ENCODE measurements at places on chromosomes 7 and 10.

DNA sequence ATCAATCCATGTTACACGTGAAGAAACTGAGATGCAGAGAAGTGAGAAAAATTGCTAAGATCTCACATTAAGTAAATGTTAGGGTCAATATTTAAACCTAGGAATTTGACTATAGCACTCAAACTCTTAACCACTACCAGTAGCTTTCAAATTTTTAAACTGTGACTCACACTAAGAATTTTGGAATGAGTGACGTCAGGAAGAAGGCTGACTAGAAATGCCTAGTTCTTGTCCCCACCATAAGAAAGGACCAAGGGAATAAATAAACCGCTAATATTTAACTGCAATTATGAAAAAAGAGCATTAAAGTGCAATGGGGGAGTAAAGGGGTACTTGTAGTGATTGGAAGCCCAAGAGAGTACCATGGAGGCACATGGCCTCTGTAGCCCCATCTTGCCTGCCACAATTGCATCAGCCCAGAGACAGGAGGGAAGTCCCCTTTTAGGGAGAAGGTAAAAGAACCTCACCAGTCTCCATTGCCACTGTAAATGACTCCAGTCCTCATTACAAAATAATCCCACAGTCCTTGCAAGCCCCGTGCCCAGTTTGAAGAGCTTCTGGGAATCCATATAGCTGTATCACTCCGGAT lies 3.5 kb upstream of the AKR1B1 start:
- no peak for DNase-seq

DNA sequence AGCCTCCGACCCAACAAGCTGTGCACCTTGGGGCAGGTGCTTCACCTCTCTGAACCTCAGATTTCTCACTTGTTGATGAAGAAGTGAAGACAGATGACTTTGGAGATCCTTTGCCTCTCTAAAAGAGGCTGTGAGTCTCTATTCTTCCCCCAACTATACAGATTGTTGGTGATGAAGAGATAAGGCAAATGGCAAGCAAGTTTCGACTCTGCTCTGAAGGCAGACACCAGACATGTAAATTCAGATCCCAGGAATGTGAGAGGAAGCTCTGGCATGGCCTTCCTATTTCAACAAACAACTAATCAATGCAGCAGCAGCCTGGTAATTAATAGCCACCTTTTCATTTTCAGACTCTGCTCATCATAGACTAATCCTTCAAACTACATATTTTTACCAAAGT lies 74.2 kb upstream of the EGR2 start:
- DNase-seq, result no peak

DNA sequence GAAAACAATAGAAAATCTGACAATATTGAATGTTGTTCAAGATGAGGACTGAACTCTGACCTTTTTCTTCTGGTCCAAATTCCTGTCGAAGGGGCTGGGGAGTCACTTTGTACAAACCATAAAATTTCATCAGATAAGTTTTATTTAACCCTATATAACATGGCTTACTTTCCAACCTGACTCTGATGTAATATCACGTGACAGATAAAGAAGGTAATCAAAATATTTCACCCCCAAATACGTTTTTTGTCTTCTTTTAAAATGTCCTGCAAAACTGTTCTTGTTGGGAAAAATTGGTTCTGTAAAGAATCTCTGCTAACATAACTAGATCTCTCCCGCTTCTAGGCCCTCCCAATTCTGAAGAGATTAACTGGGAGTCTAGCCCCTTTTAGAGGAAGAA lies 90.9 kb upstream of the MDFIC start:
- DNase-seq, result no peak

- no peak for DNase-seq
These were observed 19.5 kb upstream of the FAM180A start for GRCh38 chr7:135768064-135768463.

GRCh38 chr10:58477122-58477521 lies 35.5 kb upstream of the BICC1 start:
- no peak for DNase-seq
